Iris pigment epithelial cell (primary cell): ENCODE measurements at places on chromosomes 3 and 15.
A peak's percentile ranks its signal among the peaks of the same experiment; 100 is the strongest.

DNA sequence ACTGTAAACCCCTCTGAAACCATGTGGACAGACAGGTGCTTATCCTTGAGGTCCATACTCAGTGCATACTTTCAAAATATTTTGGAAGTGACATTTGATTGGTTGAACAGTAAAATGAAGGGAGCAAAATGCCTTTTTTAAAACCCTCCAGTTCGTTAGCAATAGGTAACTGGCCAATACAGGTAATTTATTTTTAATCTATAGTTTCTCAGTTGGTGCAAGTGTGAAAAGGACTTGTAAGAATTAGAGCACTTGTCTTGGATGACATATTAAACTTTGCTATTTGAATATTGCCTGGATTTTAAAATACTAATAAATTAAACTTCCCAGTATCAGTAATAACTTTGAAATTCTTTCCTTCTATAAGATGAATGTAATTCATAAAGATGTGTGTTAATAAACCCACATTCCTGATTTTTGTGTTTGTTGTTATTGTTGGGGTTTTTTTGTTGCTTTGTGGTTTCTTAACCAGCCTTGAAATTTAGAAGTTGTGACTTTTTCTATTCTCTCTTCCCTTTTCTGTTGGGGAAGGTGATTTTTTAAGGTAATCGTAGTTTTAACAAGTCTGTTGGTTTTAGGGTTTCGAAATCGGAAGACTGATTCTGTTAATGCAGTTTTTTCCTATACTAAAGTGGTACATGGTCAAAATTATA lies 90.0 kb downstream of the STT3B start:
- no peak for DNase-seq

DNA sequence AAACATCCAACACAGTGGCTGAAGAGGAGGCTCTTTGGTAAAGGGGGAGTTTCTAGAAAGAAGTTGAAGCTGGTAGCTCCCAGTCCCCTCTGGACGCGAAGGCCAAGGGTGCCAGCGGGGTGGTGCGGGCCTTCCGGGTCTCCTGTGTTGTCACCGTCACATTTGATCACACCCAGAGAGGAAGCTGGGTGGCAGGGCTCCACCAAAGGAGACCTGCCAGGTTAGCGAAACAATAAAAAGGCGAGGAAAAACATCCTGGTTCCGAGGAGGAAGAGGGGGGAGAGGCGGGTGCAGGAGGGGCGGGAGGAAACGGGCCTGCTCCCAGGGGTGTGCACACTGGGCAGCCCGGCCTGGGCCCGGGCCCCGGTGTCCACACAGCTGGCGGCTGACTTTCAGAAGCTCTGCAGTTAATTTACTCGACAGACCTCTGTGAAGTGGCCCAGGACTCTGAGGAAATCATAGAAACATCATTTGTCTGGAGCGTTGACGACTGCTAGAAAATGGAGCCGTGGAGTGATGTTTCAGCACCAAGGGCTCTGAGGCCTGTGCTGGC lies 12.1 kb downstream of the HEG1 start:
- no peak for DNase-seq

DNA sequence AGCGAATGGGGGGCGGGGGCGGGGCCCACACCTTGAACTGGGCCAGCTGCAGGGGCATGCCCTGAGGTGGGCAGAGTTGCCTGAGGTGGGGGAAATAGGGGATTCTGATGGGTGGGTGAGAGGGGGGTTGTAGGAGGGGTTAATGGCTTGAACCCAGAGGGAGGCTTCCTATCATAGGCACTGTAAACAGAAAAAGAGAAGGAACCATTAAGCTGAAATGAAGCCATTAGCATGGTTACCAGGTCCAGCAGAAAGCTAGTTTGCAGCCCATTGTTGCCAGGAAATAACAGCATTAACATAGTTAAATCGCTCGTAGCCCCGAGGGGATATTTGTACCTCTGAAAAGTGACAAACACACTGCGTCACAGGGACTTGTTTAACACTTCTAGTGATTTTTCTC lies 29.0 kb downstream of the ETV5 start:
- DNase-seq, result no peak

DNA sequence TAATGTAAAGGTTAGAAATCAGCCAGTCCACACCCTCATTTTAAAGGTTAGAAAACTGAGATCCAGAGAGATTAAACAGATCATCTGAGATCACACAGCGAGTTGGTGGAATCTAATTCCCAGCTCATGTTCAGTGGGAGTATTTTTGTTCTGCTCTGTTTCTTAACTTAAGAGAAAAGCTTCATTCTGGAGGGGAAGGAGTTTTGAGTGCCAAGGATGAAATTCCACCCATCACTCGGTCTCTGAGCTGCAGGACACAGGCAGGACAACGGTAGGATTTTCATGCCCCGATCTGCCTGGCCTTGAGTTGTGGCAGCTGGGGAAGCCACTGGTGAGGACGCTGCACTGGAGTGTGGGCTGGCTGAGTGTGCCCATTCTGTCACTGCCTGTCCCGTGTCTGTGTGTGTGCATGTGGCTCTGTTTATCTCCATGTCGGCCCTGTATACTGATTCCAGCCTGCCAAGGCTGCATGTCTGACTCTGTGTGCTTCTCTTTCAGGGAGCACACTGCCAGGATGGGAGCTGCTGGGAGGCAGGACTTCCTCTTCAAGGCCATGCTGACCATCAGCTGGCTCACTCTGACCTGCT lies 94.3 kb downstream of the CEMIP start:
- no peak for DNase-seq

GRCh38 chr3:51269466-51269865 lies 115.6 kb upstream of the MANF start:
- DNase-seq, result no peak

- DNase-seq, result peak; percentile 70
Measured at GRCh38 chr15:60523056-60523455, 44.1 kb upstream of the ICE2 start.

- DNase-seq, result no peak
Measured at GRCh38 chr15:72227720-72228119, 3.3 kb downstream of the PKM start.

GRCh38 chr3:13301286-13301987 lies 118.7 kb downstream of the NUP210 start:
- peak; percentile 75 for DNase-seq

DNA sequence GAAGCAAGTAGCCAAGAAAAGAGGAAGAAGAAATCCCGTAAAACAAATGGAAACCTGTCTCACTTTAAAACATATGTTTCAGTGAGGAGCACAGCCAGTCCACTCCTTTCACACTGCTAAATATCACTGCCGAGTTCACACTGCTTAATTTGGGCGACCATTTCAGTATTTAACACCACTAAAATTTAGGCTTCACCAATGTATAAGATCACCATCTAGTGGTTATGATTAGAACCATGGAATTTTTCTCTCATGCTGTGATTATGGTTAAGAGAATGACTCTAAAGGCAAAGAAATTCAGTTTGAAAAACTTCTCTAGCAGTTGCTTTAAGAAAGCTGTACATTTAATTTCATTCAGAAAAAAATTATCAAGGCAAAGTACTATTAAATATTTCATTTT lies 16.6 kb downstream of the SLC4A7 start:
- peak; percentile 60 for DNase-seq
